Activated CD8-positive, alpha-beta memory T cell treated with anti-CD3 and anti-CD28 coated beads, Interleukin-2, amount 50 U/mL, for 4 hours (primary cell): ENCODE measurements at places on chromosomes 4 and X.

DNA sequence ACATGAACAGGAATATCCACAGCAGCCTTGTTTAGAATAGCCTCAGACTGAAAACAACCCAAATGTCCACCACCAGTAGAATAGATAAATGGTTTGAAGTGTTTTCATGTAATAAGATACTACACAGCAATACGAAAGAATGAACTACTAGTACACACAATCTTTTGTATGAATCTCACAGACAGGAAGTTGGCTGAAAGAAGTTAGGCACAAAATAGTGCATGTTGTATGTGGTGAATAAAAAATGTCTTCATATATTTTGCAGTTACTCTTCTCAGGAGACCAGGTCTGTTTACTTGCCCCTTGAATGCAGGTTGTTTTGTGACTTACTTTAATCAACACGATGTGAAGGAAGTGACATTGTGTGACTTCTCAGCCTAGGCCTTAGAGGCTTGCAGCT lies 75.9 kb upstream of the LEF1 start:
- DNase-seq = no peak

- no peak for DNase-seq
Observed at GRCh38 chr4:20362148-20362547, 110.4 kb downstream of the SLIT2 start.

DNA sequence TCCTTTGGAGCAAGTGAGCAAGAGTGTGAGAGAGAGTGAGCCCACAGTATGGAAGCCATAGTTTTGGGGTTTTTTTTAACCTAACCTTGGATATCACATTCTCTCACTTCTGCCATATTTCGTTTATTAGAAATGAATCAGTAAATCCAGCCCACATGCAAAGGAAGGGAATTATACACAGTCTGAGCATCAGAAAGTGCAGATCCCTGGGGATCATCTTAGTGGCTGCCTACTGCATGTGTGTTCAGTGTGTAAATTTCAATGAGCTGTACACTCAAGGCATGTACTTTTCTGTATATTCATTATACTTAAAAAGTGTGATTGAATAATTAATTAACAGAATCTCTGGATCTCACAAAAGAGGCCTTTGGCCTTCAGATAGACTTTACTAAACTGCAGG lies 133.8 kb upstream of the PRPS2 start:
- DNase-seq = no peak

- no peak for DNase-seq
Observed at GRCh38 chr4:109015413-109015810, 252.6 kb upstream of the ETNPPL start.

DNA sequence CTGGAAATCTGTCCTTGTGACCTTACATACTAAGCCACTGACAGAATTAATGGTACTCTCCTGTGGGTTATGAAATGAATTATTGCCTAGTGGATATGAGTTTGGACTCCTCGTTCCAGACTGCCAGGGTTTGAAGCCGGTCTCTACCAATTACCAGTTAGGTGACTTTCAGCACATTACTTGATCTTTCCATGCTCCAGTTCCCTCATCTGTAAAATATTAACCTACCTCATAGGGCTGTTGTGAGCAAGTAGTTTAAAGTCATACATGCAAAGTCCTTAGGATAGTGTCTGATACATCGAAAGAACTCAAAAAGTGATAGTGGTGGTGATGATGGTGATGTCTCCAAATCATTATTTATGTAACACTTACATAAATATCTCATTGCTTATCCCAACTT lies 373.5 kb upstream of the ARX start:
- DNase-seq = no peak

DNA sequence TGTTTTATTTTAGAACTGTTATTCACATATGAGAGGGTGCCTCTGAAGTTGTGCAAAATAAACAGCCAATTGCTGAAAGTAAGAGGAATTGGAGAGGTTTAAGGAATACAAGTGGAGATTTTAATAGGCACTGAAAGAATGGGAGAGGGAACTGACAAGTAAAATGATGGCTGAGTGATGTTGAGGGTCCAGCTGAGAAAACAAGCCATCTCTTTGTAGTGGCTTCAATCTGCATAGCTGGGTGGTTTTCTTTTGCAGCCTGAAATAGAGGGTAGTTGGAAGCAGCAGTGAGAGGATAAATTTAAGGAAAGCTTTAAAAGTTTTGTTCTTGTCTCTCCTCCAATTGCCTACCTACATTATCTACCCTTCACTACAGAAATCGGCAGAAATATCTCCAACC lies 106.7 kb upstream of the DGKK start:
- DNase-seq = no peak

DNA sequence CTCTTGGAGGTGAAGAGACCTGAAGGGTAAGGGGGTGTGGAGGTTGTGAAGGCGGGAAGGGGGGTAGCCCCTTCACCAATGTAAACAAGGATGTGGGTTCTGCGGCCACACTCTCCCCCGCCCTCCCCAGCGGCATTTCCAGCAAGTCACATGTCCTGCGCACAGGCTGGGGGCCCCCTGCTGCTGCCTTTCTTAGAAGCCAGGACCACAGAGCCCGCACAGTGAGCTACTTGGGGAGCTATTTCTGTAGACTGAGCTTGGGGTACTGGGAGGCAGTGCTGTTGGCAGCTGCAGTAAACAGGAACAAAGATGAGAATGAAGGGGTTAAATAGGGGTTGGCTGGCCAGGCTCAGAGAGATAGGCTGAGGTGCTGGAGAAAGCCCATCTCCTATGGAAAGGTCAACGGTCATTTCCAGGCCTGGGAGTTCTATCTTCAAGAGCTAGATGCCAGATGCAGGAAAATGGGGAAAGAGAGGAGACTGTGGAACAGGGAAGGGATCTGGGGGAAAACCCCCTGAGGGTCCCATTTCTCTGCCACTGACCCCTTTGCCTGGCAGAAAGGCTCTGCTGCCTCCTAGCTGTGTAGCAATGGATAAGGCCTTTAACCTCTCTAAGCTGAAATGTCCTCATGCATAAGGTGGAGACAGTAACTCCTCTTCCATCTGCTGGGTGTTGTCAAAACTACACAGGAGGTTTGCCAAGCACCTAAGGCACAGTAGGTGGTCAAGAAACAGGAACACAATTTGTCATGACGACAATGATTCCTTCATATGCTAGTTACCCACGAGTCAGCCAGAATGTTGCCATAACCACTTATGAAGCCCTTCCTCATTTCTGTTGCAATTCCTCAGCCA lies 18.5 kb upstream of the PIM2 start:
- DNase-seq = peak; percentile 87

GRCh38 chr4:153205757-153206156 lies 1.5 kb downstream of the TRIM2 start:
- DNase-seq = peak; percentile 29

DNA sequence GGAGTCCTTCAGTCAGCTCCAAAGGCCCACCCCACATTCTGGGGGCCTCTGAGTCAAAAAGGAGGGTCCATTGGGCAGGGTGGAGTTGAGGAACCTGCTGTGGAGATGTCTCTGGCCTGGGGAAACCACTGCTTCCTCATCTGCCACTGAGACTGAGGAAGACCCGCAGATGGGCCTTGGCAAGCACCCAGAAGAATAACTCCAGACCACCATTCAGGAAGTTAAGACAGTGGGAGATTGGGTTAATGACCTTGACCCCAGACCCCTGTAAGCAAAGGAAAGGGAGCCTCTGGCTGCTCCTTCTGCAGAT lies 8.1 kb upstream of the HSD17B10 start:
- no peak for DNase-seq

- DNase-seq = no peak
Observed at GRCh38 chrX:11159149-11159548, 48.0 kb downstream of the HCCS start.

DNA sequence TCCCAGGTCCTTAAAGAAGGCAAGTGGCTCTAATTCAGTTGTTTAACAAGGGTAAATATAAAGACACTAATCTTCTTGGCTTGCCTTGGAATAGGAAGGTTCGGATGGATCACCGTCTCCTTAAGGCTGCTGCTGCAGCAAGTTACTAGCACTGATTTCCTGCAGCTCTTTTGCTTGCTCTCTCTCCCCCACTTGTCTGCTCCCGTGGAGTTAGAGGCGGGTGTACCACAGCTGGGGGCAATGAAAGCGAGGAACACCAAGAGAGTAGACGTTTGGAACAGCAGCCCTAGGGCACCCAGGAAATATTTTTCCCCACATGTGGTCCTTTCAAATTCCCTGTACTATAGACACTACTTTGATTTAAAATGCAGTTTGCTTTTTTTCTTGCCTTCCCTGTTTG lies 202.2 kb downstream of the SH2D1A start:
- DNase-seq = no peak

- no peak for DNase-seq
Observed at GRCh38 chr4:152221816-152222516, 313.9 kb downstream of the FBXW7 start.

GRCh38 chr4:19455850-19456602 lies 795.7 kb upstream of the SLIT2 start:
- no peak for DNase-seq

DNA sequence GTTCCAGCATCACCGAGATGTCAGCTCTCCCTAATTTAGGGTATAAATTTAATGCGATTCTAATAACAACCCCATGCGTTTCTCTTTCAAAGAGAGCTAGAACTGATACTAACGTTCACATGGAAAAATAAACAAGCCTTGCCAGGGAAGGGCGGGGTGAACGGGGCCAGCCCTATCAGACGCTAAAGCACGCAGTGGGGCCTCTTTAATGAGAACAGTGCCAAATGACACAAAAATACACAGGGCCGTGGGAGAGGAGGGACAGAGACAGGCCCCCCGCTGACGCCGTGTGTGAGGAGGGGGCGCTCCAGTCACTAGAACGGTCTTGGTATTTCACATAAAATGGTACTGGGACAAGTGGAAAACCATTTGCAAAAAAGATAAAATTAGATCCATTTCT lies 21.3 kb upstream of the ADRA2C start:
- DNase-seq = no peak

DNA sequence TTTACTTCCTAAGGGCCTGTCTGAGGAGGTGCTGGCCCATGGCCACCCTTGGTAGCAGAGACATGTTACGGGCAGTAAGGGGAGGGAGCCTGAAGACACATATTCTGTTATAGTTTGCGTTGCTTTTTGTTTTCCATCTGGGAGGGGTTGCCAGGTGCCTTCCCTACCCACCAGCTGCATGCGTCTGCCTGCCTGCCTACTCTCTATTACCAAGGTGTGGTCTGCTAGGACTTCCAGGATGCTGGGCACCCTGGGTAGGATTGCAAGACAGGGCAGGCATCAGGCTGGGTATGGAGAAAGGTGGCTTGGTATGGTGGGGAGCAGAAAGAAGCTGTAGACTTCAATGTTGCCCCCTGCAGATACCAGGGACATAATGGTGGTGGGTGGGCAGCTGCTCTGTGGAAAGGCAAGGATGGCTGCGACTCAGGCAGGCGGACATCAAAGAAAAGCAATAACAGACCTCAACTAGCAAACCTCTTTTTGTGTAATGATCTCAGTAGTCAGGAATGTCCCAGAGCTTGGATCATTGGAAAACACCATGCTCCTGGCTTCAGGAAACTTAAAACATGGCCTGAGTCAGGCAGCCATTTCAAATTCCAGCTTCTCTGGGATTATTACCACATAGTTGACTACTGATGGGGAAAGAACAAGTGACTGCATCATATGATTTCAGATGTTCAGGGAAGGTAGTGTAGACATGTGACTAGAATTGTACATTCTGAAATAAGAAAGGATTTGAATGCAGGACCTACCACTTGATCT lies 67.8 kb downstream of the HOPX start:
- no peak for DNase-seq

- DNase-seq = no peak
Observed at GRCh38 chr4:100062921-100063320, 112.8 kb upstream of the H2AZ1 start.

DNA sequence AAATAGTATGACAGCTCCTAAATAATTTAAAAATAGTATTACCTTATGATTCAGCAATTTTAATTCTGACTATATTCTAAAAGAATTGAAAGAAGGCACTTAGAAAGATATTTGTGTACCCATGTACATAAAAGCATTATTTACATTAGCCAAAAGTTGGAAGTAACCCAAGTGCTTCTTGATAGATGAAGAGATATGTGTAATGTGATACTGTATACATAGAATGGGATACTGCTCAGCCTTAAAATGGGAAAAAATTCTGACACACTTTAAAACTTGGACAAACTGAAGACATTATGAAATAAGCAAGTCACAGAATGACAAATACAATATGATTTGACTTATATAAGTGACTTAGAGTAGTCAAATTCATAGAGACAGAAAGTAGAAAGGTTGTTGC lies 112.2 kb downstream of the IDS start:
- DNase-seq = no peak

DNA sequence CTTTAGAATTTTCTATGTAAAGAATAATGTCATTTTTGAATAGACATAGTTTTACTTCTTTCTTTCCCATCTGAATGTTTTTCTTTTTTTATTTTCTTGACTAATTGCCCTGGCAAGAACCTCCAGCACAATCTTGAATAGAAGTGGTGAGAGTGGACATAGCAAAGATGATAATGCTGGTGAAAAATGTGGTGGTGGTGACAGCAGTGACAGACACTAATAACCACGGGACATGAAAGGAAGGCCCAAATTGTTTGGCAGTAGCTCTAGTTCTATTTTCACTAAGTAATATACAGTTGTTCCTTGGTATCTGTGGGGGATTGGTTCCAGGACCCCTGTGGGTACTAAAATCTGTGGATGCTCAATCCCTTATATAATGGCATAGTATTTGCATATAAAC lies 29.6 kb downstream of the C4orf54 start:
- DNase-seq = no peak

GRCh38 chr4:42570221-42570620 lies 86.7 kb downstream of the ATP8A1 start:
- DNase-seq = no peak

DNA sequence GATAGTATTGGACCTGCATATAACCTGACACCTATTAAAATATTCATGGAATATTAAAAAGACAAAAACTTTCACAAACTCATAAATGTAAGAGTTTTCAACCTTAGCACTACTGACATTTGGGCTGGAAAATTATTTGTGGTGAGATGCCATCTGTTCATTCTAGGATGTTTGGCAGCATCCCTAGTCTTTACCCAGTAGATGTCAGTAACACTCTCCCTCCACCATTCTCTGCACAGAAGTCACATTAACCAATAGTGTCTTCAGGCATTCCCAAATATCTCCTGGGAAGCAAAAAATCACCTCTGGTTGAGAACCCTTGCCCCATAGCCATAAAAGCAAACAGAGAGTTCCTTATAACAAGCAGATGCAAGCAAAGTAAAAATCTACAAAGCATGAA lies 41.4 kb upstream of the NDST4 start:
- no peak for DNase-seq

DNA sequence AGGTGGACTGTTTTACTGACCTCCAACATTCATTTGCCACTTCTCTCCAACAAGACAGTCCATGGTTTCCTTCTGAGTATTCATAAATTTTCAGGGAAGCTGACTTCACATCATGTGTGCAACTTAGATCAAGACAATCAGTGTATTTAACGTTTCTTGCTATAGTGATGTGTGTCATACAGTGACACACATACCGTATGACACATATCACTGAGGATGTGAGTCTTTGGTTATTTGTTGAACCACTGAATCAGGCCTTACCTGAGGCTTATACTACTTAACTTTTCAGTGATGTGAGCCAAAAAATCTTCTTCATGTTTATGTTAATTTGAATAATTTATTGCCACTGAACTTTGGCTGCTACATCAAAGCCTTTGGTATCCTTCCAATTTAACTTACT lies 166.8 kb downstream of the BMPR1B start:
- no peak for DNase-seq

GRCh38 chr4:88054229-88054628 lies 46.8 kb downstream of the PKD2 start:
- DNase-seq = no peak

- no peak for DNase-seq
Observed at GRCh38 chr4:178387756-178388155, 945.5 kb upstream of the AGA start.

GRCh38 chr4:4791299-4792111 lies 68.0 kb upstream of the MSX1 start:
- no peak for DNase-seq
